ENCODE measurements at places on chromosomes 5 and 9.

- DNase-seq = no peak
Measured at GRCh38 chr9:121034529-121034928, 15.5 kb downstream of the C5 start.

DNA sequence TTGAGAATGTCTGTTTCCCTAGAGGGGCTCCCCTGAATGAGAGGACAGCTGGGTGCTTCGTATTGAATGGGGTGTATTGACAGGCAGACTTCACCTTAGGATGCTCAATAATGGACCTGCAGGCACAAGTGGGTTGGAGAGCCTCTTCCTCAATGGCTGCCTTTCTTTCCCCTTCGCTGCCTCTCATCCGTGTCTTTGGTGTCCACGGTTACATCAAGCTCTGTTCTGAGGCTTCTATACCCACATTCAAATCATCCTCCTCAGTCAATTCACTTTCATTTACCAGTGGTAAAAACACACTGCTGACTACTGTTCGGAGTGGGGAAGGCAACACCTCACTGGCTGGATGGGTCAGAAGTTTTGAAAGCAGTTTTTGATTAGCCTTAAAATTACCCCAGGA lies 20.6 kb downstream of the LIX1 start:
- no peak for DNase-seq

- DNase-seq = no peak
Measured at GRCh38 chr9:75545287-75545686, 345.2 kb upstream of the PCSK5 start.

- no peak for DNase-seq
Measured at GRCh38 chr9:129331772-129332500, 153.9 kb upstream of the IER5L start.

DNA sequence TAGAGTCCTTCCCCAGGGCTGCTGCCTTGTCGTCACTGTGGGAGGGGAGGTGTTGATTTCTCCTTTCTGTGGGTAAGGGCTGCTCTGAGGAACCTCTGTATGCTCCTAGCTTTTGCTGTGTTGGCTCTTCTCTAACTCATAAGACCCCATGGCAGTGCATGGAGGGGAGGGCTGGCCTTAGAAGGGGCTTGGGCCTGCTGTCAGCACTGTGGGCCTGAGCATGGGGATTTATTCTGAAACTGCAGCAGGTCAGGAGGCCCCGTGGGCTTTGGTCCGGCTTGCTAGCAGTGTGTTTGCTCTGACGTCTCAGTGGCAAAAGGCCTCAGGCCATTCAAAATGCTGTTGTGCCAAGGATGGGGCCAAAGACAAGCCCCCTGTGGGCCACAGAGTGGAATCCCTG lies 6.8 kb downstream of the FGF18 start:
- DNase-seq = no peak

DNA sequence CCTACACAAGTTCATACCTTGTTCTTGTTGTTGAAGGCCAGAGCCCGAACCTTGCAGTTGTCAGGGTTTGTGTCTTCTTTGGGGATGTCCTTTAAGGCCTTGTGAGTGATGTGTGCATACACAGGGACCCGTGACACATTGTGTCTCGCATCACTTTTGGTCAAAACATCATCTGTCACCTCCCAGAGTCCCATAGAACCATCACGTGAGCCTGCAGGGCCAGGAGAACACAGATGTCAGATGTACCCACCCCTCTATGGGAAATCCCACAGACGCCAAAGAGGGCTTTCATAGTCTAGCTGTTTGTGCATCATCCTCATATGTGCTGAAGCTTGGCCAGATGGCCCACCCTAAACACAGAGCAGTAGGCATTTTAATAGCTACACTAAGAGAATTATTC lies 28.2 kb downstream of the DCAF12 start:
- no peak for DNase-seq

DNA sequence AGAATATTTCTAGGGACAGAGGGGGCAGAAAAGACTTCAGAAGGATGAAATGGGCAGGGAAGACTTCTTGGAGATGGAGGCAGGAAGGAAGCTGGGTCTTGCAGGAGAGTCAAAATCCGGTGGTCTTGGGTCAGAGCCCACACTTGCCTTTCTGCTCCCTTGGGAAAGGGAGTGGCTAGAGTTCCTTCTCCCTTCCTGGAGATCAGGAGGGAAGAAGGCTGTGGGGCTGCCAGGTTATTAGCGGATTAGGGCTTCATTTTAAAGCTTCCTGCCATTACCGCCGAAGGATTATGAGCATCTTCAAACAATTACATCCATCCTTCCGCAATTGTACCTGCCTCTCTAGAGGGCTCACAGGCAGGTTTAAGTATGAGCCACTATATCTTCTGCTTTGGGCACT lies 19.2 kb upstream of the SYNPO start:
- DNase-seq = no peak

GRCh38 chr9:15116130-15116580 lies 190.9 kb downstream of the TTC39B start:
- no peak for DNase-seq

Data from CD4-positive, alpha-beta T cell treated with Interleukin-10 for 1 hour (primary cell).